ENCODE measurements at places on chromosomes 1 and 21.

DNA sequence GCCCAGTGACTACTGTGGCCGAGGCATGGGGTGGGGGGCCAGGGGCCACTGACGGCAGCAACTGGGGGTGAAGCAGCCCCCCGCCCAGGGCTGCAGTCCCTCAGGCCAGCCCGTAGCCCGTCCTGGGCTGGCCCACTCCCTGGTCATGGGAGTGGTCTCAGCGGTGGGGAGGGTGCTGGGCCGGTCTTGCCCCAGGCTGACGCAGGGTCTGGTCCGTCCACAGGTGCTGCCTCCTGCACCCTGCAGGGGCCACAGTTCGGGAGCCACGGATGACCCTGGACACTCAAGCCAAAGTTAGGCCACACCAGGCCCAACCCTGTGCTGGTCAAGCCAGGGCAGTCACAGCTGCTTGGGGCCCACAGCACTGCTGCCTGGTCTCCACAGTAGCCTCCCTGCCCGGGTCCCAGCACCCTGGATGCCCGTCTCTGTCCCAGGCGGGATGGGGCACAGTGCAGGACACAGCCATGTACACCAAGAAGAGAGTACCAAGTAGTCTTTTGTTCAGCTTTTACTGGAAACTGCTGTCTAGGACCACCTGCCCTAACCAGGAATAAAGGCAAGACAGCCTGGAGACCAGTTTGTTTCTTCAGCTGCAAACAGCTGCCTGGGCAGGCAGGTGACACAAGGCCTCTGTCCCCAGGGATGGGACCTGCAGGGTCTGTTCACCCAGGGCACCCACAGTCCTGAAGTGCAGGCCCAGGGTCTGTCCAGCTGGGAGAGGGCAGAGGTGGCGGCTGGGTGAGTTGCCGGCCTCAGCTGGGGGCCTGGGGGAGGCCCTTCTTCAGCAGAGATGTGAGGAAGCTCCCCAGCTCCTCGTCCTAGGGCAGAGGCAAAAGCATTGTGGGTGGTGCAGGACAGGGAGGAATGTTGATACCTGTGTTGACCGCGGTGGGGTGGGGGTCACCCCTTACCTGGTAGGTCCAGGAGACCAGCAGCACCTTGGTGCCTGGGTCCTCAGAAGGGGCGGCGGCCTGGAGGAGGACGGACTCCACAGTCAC, 3.0 kb downstream of the PUSL1 start:
- no peak for DNase-seq

GRCh38 chr1:243294723-243295121, 38.9 kb downstream of the SDCCAG8 start:
- DNase-seq = no peak

GRCh38 chr1:9792156-9793042, 31.4 kb downstream of the CLSTN1 start:
- DNase-seq = peak; percentile 97

DNA sequence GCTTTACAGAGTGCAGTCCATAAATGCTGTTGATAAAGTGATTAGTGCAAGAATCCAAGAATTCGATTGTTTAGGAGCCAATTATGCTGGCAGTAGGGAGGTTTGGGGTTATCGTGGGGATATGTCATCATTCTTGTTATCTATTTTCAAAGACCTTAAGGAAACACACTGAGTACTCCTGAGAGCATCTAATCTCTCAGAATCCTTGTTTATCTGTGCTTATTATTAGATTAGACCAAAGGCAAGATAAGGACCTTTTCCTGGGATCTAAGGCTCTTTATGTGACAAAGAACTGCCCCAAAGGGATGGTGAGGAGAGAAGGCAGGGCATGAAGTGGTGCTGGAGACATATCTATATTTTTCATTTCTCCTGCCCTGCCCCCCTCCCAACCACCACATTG, 139.1 kb downstream of the TSEN15 start:
- DNase-seq = no peak

DNA sequence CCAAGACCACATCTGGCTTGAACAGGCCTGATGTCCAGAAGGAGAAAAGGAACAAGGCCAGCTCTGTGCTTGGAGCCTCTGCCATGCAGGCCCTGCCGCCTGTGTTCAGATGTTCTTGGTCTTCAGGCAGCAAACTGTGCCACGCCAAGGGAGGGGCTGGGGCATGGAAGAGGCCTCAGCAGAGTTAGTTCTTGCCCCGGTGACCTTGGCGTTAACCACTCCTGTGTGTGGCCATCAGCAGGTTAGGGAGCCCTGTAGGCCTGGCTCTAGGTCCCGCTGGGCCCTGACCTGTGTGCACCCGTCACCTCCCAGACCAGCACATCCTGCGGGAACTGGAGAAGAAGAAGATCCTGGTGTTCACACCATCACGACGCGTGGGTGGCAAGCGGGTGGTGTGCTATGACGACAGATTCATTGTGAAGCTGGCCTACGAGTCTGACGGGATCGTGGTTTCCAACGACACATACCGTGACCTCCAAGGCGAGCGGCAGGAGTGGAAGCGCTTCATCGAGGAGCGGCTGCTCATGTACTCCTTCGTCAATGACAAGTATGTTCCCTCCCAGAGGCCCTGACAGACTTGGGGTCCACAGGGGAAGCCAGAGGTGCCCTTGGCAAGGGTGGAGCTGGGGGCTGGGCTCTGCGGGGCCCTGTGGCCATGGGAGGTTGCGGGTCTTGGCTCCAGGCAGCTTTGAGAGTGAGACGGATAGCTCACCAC, 7.1 kb downstream of the ZC3H12A start:
- no peak for DNase-seq

DNA sequence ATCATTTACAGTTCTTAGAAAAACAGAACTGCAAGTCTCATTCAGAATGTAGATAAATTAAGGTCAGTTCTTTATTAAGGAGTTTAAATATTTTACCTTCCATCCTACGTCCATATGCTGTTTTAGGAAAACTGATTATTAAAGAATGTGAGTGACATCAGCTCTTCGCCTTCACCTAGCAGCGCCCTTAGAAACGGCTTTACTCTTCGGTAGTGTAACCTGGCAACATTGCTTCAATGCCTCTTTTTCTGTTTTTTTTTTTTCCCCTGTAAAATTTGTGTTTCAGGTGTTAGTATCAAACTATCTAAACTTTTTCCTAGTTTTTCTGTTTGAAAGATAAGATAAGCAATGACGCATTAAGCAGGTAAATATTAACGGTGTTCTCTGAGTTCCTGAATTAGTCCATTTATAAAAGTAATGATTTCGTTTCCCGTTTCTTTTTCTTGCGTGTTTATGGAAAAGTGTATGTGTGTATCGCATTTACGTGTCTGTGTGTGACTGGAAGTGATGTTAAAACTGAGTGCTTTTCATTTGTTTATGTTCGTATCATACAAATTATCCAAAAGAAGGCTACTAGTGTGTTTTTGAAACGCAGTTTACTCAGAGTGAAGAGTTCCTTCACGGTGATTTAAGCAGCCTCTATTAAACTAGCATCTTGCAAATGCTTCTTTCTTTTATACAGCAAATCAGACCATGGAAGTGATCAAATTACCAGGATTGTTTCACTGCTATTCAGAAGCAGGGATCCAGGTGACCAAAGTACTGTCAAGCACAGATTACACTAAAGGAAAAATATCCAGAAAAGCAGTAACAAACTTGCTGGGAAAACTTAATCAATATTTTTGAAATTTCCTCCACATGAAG, 139.0 kb downstream of the SDCCAG8 start:
- no peak for DNase-seq

GRCh38 chr1:205247130-205247921, 19.6 kb downstream of the TMCC2 start:
- no peak for DNase-seq

- no peak for DNase-seq
Measured at GRCh38 chr1:100565937-100566699, 28.2 kb downstream of the GPR88 start.

DNA sequence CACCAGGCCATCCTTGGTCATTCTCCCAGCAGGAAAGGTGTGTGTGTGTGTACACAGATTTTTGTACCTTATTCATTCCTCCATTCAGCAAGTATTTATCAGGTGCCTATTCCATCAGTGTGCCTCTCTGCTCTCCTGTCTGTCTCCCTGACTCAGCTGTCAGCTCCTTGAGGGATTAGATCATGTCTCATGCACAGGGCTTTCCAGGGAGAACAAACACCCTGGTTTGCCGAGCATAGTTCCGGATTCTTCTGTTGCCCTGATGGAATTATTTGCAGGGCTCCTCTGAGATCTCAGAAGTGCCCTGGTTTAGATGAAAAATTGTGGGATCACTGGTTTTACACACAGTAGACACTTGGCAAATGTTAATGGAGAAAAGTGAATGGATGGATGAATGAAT, 8.1 kb upstream of the SDHB start:
- no peak for DNase-seq

- DNase-seq = peak; percentile 79
Measured at GRCh38 chr1:230087028-230087716, 20.1 kb downstream of the GALNT2 start.

DNA sequence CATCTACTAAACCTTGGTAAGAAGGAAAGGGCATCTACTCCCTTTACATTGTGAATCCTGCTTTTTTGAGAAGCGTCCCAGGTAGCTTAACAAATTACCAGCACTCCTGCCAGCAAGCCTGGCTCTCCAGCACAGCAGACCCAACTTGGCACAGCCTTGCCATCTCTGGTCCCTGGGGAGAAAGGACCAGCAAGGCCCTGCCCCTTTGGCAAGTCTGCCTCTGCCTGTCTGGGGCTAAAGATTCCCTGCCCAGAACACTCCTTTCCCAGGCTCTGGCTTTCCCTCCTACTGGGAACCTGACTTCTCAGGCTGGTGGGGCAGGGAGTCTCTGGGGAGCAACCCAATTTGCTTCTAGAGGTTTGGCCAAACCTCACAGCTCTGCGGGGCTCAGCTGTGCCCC, 68.5 kb downstream of the ATP2B4 start:
- no peak for DNase-seq

DNA sequence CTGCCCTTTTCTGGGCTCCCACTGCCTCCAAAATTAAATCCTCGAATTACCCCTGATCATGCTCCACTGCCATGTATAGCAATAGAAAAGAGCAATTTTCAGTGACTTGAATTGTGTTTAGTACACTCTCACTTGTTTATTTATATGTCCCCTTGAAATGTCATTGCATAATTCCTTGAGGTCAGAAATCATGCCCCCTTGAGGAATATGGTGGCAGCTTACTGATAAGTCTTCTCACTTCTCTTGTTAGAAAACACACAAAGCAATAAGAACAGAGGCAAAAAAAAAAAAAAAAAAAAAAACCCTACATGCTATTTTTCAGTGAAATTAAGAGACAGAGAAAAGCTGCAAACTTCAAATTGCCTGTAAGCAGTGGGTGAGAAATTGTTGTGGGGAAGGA, 37.5 kb downstream of the GPR88 start:
- no peak for DNase-seq

- no peak for DNase-seq
Measured at GRCh38 chr1:1432274-1432950, 3.1 kb upstream of the VWA1 start.

- no peak for DNase-seq
Measured at GRCh38 chr1:155678027-155678426, 10.5 kb downstream of the YY1AP1 start.

DNA sequence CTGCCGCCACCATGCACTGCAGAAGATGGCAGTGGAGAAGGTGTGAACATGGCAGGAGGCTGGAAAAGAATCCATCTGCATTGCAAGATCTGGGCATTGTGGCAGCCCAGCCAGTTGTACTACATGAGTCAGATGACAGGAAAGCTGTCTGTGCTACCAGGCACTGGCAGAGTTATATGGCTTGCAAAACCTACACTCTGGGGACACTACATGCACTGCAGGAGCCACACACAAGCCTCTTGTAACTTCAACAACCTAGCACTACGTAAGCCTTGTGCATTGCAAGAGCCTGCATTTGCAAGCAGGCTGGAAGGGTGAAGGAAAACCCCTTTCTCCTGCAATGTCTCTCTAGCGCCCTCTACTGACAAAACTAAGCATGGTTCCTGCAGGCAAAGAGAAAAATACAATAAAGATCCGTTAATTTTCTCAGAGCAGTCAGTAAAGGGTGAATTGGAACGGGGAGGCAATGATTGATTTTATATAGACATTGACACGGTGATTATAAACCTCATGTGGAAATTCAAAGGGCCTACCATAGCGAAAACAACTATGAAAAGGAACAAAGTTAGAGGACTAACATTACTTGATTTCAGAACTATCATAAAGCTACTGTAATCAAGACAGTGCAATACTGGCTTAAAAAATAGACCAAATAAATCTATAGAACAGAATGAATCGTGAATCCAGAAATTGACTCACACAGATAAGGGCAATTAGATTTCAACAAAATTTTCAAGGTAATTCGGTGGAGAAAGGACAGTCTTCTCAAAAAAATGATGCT, 26.2 kb upstream of the DYNLT5 start:
- DNase-seq = peak; percentile 76

- no peak for DNase-seq
Measured at GRCh38 chr21:34707876-34708325, 39.1 kb downstream of the CLIC6 start.

DNA sequence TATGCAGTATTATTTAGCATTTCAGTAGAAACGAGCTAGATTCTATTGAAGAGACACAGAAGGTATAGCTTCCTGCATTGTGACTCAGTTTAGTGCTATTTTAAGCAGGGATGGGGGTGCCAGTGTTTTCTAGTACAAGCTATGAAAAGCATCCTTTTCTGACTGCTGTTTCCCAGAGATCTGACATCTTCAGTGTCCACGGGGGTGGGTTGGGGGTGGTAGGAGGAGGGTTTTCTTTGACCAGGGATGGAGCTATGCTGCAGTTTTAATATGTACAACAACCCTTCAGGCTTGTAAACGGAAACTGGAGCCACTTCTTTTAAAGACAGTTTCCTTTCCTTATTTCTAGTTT, 2.7 kb upstream of the NEGR1 start:
- DNase-seq = peak; percentile 44

GRCh38 chr1:173476665-173477285, 360 bp upstream of the PRDX6 start:
- DNase-seq = peak; percentile 88
